ENCODE measurements at places on chromosomes 11 and 22. TPM values are rescaled to one million over a fixed set of nuclear protein-coding genes. Genes with fewer than 3 reads are reported as not detected.

GRCh38 chr22:43014316-43014868, 557 bp downstream of the PACSIN2 start:
- H3K4me3 ChIP-seq, result peak overlapping the region; percentile 91
- H3K27ac ChIP-seq, result peak overlapping the region; percentile 44
- H3K27me3 ChIP-seq, result no peaks in the 10 kb centered on the region
- H3K4me1 ChIP-seq, result peaks cover 23% of the 10 kb centered on the region
- peak; percentile 17 for DNase-seq
- H3K36me3 ChIP-seq, result no peaks in the 10 kb centered on the region

DNA sequence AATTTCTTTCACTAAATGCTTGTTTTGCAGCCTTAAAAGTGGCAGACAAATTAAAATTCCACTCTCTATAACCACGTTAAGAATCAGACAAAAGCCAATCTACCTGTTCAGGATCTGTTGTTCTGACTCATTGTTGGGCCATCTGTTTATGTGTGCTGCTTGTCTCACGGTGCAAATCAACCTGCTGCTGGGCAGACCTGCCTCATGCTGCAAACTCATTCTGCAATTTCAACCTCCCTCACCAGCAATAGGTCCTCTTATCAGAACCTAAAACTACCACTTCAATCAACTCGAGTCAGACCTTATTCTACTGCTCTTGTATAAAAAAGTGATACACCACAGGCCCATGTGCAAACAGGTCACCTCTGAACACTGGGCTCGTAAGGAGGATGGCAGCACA, 75.1 kb downstream of the LARGE2 start:
- H3K4me1 ChIP-seq, result no peaks in the 10 kb centered on the region
- no peak for DNase-seq
- H3K36me3 ChIP-seq, result no peaks in the 10 kb centered on the region
- H3K27me3 ChIP-seq, result no peaks in the 10 kb centered on the region
- H3K4me3 ChIP-seq, result no peak overlapping the region

- H3K4me3 ChIP-seq, result no peak overlapping the region
- peaks cover 39% of the 10 kb centered on the region for H3K4me1 ChIP-seq
- no peak overlapping the region for H3K27ac ChIP-seq
- peak; percentile 75 for DNase-seq
- H3K27me3 ChIP-seq, result no peaks in the 10 kb centered on the region
Measured at GRCh38 chr11:122754553-122755322, 83.6 kb upstream of the CRTAM start.

Gene LRFN4
- 2.5 TPM for total RNA-seq

DNA sequence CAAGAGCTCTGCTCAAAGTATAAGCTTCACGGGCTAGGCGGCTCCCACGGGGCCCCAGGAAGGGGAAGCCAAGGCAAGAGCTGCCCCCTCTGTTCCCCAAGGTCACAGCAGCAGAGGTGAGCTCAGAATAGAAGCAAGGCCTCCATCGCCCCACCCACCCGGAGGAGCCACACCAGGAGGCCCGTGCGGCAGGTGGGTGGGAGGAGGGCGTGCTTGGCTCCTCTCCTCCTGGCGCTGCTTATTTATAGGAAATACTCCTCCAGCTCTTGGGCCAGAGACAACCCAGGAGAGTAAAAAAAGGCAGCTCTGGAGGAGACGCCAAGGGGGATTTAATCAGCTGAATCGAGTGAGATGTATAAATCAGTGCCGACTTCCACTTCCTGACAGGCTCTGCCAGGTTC, 87.8 kb downstream of the FEZ1 start:
- DNase-seq, result no peak
- no peaks in the 10 kb centered on the region for H3K36me3 ChIP-seq
- H3K4me1 ChIP-seq, result peaks cover 5% of the 10 kb centered on the region
- no peak overlapping the region for H3K27ac ChIP-seq

Gene OR5AR1
- not detected for total RNA-seq

Gene FGF19
- not detected for total RNA-seq

Gene TMEM258
- total RNA-seq, result 55.2 TPM

Gene PDGFB
- 0.69 TPM for total RNA-seq

Gene LAYN
- total RNA-seq, result 1.3 TPM

DNA sequence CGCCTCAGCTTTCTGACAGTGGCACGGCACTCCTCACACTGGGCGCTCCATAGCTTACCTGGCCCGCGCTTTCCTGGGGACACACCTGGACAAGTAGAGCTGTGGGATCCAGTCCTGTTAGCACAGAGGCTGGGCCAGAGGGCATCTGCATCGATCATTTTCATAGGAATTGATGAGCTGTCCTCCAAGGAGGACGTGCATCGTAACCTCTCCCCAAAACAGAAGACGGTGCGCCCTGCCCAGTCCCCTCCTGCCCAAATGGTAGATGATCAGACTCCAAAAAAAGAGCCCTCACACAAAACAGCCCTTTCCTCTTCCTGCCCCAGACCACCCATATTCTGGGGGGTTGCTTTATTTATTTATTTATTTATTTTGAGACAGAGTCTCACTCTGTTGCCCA, 161.2 kb downstream of the CTTN start:
- H3K4me3 ChIP-seq, result no peak overlapping the region
- H3K27me3 ChIP-seq, result no peaks in the 10 kb centered on the region
- no peaks in the 10 kb centered on the region for H3K4me1 ChIP-seq
- no peak for DNase-seq
- no peak overlapping the region for H3K27ac ChIP-seq

- no peak overlapping the region for H3K4me3 ChIP-seq
- H3K36me3 ChIP-seq, result peaks cover 46% of the 10 kb centered on the region
- no peaks in the 10 kb centered on the region for H3K27me3 ChIP-seq
- no peak overlapping the region for H3K27ac ChIP-seq
- DNase-seq, result no peak
Measured at GRCh38 chr11:117185736-117186430, 7.3 kb downstream of the SIDT2 start.

DNA sequence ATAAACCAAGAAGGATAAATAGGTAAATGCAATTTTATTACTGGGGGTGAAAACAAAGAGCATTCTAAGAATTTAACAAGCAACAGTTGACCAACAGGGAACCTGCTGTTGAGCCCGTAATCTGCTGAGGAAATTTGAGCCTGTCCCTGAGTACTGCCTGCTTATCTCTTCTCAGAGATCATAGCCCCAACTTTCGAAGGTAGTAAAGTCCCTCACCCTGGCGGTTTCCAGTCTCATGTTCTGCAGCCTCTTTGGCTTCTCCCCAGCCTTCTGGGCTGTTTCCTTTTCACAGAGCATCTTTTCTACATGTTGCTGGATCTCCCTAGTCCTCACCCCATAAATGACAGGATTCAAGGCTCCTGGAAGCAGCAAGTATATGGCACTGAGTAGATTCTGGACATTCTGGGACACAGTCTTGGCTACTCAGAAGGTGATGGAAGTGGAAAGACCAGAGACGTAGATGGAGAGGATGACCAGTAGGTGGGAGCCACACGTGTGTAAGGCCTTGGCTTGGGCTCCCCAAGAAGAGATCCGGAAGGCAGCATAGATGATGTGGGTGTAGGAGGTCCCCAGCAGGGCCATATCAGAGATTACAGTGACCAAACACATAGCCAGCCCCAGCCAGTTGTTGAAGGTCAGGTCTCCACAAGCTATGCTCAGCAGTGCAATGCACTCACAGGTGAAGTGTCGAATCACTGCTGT, 51.6 kb downstream of the RRM1 start:
- no peak for DNase-seq
- H3K36me3 ChIP-seq, result peaks cover 3% of the 10 kb centered on the region
- H3K27me3 ChIP-seq, result no peaks in the 10 kb centered on the region

Gene LBHD1
- 10.5 TPM for total RNA-seq

GRCh38 chr11:44319552-44320288, 9.8 kb upstream of the ALX4 start:
- no peak for DNase-seq
- H3K36me3 ChIP-seq, result no peaks in the 10 kb centered on the region
- no peak overlapping the region for H3K27ac ChIP-seq
- H3K27me3 ChIP-seq, result peaks cover 96% of the 10 kb centered on the region
- H3K4me3 ChIP-seq, result no peak overlapping the region

Gene SLC25A45
- 40.0 TPM for total RNA-seq

- H3K4me1 ChIP-seq, result no peaks in the 10 kb centered on the region
- H3K27me3 ChIP-seq, result no peaks in the 10 kb centered on the region
- no peaks in the 10 kb centered on the region for H3K36me3 ChIP-seq
Measured at GRCh38 chr11:104487046-104487806, 323.3 kb upstream of the PDGFD start.

Gene MRGPRE
- total RNA-seq, result not detected

DNA sequence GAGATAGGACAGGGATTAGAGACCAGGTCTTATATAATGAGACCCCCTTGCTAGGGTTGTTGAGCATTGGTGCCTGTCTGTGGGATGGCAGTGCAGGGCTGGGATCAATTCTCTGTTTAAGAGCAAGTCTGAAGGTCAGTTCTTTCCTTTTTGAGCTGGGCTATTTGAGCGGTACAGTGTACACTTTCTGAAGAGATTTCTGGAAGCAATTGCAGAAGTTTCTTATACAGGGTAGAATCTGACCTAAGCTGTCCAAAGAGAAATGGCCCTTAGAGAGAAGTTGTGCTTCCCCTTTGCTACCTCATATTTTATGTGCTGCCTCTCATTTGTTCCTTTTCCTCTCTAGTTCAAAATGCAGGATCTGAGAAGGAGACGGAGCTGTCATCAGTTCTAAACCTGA, 35.8 kb downstream of the CSTPP1 start:
- H3K27me3 ChIP-seq, result no peaks in the 10 kb centered on the region
- no peak overlapping the region for H3K27ac ChIP-seq
- no peak overlapping the region for H3K4me3 ChIP-seq
- DNase-seq, result no peak
- H3K36me3 ChIP-seq, result no peaks in the 10 kb centered on the region

Gene ABTB2
- 1.0 TPM for total RNA-seq

DNA sequence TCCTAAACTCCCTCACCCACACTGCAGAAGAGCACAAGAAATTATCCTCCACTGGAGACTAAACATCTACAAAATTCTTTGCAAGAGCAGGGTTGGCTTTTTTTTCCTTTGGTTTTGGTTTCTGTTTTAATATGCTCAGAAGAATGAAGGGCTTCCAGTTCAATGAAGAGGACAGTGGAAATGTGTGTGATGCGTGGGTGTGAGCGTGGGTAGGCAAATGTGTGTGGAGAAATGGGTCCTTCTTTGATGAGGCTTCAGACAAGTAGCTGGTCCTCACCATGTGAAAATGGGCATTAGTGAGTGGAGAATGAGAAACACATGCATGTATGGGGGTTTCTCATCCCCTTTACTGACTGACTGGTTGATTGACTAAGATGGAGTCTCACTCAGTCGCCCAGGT, 263.3 kb upstream of the SYN3 start:
- H3K4me1 ChIP-seq, result no peaks in the 10 kb centered on the region
- no peak overlapping the region for H3K27ac ChIP-seq
- DNase-seq, result no peak
- H3K36me3 ChIP-seq, result no peaks in the 10 kb centered on the region

- no peak overlapping the region for H3K27ac ChIP-seq
- no peaks in the 10 kb centered on the region for H3K4me1 ChIP-seq
- DNase-seq, result no peak
- no peak overlapping the region for H3K4me3 ChIP-seq
Measured at GRCh38 chr22:29994027-29994715, 86.1 kb upstream of the HORMAD2 start.

- peaks cover 30% of the 10 kb centered on the region for H3K4me1 ChIP-seq
- H3K27ac ChIP-seq, result no peak overlapping the region
- H3K4me3 ChIP-seq, result peak overlapping the region; percentile 26
- H3K27me3 ChIP-seq, result peaks cover 57% of the 10 kb centered on the region
- no peak for DNase-seq
Measured at GRCh38 chr11:43580735-43581369, 99.7 kb upstream of the HSD17B12 start.

Gene MMP10
- not detected for total RNA-seq

GRCh38 chr11:13958641-13959400, 3.7 kb upstream of the SPON1 start:
- peaks cover 27% of the 10 kb centered on the region for H3K4me1 ChIP-seq
- no peak overlapping the region for H3K4me3 ChIP-seq
- H3K36me3 ChIP-seq, result no peaks in the 10 kb centered on the region
- no peak overlapping the region for H3K27ac ChIP-seq
- H3K27me3 ChIP-seq, result peaks cover 23% of the 10 kb centered on the region

Measured in CD4-positive, alpha-beta T cell (primary cell).